ENCODE measurements at places on chromosomes 1 and 21.

DNA sequence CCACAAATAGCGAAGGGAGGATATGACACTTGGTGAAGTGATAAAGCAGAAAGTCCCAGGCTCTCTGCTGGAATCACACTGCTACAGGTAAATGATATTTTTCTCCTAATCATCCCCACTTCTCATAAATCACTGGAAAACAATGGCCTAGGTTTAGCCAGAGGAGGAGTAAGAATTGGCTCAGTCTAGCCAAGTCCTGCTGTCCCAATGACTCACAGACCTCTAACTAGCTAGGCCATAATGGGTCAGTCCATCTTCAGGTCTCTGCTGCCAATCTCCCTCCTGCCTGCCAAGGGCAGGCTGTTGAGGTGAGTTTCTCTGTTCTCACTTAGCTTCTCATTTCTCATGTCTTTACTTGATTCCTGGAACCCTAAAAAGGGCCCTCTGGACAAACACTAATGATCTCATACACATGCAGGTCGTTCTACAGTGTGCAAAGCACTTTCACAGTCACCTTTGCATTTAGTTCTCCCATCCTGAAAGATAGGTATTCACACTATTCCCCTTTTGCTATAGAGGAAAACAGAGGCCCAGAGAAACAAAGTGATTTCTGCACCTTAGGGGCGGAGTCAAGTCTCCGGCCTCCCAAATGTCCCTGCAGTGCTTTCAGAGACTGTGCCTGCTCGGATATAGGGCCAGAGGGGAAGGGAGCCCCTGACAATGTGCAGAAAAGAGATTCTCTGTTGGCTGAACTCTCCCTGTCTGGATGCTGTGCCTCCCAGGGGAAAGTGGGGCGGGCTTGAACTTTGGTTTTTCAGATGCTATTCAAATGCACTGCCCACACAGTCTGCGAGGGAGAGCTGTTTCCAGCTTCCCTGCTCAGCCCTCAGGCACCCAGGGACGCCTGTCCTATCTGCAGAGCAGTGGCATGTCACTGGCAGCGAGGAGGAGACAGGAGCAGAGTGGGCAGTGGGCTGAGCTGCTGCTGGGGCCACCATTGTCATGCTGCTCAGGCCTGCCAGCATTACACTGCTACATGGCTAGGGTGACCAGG, 3.9 kb upstream of the CDK18 start:
- no peak for DNase-seq

GRCh38 chr21:43320526-43320925, 106.4 kb downstream of the SIK1 start:
- no peak for DNase-seq

- DNase-seq = no peak
These were observed 3.4 kb downstream of the MAP3K7CL start for GRCh38 chr21:29133796-29134195.

- DNase-seq = no peak
These were observed 117.5 kb downstream of the NAV1 start for GRCh38 chr1:201656311-201657032.

- peak; percentile 28 for DNase-seq
These were observed at the start of gene WNT9A for GRCh38 chr1:227947676-227948492. TSS of gene WNT9A (minus strand) at chr1:227947932. CDS start at chr1:227947887, 45 bp downstream.

DNA sequence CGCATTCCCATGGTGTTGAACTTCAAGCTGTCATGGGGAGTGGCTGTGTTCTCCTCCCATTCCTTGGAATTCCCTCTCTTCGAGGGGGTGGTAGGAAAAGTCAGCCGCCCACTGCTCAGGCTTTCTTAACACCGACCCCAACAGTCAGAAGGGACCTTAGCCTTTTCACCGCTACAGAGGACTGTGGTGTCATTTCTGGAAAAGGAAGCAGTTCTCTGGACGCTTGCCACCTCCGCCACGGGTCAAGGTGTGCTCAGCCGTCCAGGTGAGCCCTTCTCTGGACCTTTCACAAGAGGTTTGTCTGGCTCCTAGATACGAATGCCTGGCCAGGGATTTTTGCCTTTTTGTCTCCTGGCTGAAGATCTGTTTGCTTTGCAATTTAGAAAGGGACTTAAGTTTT, 31.8 kb downstream of the CLIC6 start:
- no peak for DNase-seq

DNA sequence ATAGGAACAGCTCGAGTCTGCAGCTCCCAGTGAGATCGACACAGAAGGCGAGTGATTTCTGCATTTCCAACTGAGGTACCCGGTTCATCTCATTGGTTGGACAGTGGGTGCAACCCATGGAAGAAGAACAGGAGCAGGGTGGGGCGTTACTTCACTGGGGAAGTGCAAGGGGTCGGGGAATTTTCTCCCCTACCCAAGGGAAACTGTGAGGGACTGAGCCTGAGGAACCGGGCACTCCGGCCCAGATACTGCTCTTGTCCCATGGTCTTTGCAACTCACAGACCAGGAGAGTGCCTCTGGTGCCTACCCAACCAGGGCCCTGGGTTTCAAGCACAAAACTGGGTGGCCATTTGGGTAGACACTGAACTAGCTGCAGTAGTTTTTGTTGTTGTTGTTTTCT, 307.1 kb downstream of the AMY1C start:
- no peak for DNase-seq

- DNase-seq = peak; percentile 44
These were observed 1.1 kb downstream of the TAGLN2 start for GRCh38 chr1:159924025-159924790.

- no peak for DNase-seq
These were observed 40.8 kb downstream of the ITSN1 start for GRCh38 chr21:33682992-33683627.

DNA sequence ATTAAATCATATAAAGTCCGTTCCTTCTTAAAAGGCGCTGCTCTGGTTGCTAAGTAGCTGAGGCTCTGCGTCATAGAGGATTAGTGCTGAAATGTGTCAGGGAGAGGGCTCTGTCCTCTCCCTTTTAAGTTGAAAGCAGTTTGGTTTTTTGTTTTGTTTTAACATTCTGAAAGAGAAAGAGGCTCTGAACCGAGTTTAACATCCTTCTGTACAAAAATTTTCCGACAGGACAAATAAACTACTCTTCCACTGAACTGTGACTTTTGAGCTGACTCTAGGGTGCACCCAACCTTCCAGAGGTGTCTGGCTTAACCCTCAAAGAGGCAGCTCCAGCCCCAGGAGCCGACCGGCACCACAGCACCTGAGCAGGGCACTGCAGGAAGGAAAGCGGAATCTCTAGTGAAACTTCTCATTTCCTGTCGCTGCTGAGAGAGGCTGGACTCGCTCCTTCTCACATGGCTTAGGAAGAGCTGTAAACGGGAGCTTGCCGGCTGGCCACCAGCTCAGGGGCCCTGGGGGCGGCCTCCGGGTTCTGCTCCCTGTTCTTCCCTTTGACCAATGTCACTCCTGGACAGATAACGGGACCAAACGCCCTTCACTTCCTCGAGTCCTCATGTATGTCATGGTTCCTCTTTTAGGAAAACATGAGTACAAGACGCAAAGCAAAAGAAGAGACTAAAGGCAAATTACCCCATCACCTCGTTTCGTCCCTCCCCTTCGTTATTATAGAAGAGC, 1.2 kb downstream of the VAV3 start:
- peak; percentile 82 for DNase-seq

GRCh38 chr1:201880928-201881571, 7.6 kb upstream of the SHISA4 start:
- peak; percentile 45 for DNase-seq

DNA sequence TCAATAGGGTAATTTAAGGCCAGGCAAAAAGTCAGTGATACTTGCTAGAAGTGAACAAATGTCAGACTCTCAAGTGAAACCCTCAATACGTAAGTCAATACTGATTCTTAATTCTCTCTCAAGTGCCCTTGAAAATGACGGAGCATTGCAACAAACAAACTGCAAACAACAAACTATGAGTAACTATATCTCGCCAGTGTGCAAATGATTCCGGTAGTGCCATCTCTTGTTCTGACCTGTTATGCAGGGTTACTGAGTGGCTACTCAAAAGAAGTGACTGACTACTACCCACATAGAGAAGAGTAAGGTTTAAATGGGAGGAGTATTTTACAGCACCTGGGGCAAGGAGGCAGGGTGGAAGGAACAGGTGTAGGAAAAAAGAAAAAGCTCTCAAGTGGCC, 1.6 kb downstream of the SLC19A2 start:
- DNase-seq = peak; percentile 28

GRCh38 chr1:44730741-44731512, at the start of gene RNU5D-1:
TSS of gene RNU5D-1 (minus strand) at chr1:44731170.
- DNase-seq = peak; percentile 97

- DNase-seq = peak; percentile 35
These were observed 545 bp downstream of the PATJ start for GRCh38 chr1:61742620-61743430.

- DNase-seq = no peak
These were observed 309.3 kb downstream of the DISC1 start for GRCh38 chr1:231935856-231936255.

DNA sequence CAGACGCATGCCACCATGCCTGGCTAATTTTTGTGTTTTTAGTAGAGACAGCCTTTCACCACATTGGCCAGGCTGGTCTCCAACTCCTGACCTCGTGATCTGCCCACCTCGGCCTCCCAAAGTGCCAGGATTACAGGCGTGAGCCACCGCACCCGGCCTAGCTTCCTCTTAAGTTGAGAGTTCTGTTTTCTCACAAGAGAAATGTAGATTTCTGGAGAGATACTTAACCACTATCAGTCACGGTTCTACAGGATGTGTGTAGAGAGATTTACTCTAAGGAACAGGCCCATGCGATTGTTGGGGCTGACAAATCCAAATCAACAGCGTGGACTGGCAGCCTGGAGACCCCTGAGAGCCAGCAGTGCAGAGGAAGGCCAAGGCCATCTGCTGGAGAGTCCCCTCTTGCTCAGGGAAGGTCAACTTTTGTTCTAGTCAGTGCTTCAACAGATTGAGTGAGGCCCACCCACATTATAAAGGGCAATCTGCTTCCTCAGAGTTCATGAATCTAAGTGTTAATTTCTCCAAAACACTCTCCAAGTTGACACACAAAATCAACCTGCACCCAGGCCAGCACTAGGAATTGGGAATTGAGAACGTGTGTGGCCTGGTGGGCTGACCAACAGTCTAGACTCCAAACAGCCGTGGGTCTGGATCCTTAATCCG, 38.7 kb downstream of the CHAF1B start:
- DNase-seq = peak; percentile 47

- DNase-seq = no peak
These were observed 159.5 kb upstream of the KAZN start for GRCh38 chr1:14439015-14439414.

DNA sequence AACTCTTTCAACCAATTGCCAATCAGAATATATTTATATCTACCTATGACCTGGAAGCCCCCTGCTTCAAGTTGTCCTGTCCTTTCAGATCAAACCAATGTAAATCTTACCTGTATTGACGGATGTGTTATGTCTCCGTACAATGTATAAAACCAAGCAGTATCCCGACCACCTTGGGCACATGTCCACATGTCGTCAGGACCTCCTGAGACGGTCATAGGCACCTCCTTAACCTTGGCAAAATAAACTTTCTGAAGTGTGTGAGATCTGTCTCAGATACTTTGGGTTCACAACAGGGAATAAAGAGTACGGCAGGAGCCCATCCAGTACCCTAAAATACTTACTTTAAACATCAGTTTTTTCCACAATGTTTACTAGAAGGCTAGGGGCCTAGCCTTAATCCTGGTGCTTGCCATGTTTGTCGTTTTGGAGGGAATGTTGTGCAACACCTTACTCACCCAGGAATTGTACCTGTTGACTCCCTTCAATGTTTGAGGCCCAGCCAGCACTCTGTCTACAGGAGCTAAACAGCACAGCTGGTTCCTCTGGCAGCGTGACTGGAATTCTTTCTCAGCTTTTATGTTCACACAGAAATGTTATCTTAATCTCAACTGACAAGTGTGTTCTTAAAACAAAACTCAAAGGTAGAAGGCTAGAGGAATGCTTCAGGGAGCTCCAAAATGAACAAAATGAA, 90.8 kb upstream of the USP25 start:
- DNase-seq = no peak

GRCh38 chr1:247370786-247371732, 39.4 kb upstream of the ZNF496 start:
- DNase-seq = no peak

DNA sequence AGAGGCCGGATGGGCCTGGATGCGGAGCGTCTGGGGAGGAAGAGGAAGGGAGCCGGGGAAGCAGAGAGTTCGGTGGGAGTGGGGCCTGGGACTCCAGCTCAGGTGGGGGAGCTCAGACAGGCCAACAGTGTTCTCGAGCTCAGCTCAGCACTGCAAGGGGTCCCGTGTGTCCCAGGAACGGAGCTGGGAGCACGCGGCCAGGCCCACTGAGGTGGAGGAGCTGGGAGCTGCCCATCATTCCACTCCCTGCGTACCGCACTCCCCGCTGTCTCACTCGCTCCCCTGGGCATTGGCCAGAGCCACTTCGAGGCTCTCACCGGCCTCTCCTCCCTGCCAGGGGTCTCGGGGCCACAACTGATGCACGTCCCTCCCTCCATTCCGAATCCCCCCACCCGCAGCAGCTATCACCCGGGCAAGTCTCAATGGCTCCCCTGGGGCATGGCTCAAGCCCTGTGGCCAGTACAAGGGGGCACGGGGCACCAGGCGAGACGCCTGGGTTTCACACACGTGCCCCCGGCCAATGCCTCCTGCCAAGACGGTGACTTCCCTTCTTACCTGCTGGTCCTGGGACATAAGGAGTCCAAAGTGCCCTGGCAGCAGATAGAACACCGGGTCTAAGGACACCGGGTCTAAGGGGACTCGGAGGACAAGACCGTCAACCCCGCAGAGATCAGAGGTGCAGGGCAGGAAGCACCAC, 30.3 kb upstream of the COL6A2 start:
- DNase-seq = no peak

DNA sequence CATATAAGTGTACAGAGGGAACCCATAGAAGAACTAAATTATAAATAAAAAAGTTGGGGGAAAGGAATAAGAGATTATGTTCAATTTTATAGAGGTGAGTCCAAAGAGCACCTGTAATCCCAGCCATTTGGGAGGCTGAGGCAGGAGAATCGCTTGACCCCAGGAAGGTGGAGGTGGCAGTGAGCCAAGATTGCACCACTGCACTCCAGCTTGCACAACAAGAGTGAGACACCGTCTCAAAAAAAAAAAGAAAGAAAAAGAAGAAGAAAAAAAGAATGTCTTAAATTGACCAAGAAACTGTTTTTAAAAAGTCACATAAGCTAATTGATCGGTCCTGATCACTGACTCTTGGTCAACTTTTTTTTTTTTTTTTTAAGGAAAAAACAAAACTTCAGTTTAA, 19.1 kb upstream of the ATF3 start:
- no peak for DNase-seq

DNA sequence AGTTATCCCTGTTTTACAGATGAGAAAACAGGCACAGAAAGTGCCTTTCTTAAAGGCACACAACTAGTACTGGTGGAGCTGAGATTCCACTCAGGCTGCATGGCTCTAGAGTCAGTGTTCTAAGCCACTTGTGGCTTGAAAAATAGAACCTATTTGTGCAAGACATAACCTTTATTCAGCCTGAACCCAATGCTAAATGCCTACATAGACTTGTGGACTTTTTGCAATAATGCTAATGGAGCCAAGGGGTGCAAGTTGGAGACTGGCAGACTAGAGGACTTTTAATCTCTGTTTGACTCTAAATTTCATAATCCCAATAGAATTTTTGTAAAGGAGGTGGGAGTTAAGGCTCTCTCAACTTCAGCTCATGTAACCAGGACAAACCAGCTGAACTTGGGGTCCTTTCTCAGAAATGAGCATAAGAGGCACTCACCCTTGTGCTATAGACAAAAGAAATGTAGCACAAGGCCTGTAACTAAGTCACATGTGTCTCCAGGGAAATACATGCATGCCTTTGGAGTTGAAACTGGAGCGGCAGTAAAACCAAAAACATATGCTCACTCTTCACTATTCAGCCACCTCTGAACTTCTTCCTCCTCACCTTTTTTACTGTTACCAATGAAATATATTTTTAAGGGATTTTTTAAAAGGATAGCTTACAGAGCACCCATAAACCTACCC, 43.0 kb upstream of the AK4 start:
- DNase-seq = no peak

GRCh38 chr1:4170548-4171340, 270.7 kb upstream of the C1orf174 start:
- DNase-seq = no peak
